ENCODE measurements at places on chromosomes 4 and X.

GRCh38 chr4:84565951-84566350, 17.0 kb upstream of the CDS1 start:
- no peak for DNase-seq

GRCh38 chr4:162791226-162791625, 375.5 kb downstream of the NAF1 start:
- DNase-seq: no peak

DNA sequence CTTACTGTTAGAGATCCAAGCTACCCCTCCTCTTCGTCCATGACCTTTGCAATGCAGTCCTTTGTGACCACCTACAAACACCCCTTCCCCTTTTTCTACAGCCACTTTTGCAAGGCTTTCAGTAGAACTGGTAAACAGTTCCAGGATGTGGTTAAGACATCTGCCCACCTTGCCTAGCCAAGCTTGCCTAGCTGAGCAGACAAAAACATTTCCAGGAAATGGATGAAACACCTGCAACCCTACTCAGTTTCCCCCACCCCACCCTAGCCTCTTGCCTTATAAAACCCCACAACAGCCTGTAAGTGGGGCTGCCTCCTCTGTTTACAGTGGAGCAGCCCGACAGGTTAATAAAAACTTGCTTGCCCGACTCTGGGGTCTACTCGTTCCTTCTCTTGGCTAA, 133.8 kb downstream of the ZC4H2 start:
- no peak for DNase-seq

DNA sequence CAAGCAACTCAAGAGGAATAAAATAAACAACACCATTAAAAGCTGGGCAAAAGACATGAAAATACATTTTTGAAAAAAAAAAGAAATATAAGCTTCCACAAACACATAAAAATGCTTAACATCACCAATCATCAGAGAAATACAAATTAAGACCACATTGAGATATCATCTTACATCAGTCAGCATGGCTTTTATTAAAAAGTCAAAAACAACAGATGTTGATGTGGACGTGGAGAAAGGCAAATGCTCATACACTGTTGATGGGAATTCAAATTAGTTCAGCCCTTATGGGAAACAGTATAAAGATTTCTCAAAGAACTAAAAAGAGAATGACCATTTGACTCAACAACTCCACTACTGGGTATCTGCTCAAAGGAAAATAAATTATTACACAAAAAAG, 59.6 kb downstream of the STK32B start:
- DNase-seq: no peak

DNA sequence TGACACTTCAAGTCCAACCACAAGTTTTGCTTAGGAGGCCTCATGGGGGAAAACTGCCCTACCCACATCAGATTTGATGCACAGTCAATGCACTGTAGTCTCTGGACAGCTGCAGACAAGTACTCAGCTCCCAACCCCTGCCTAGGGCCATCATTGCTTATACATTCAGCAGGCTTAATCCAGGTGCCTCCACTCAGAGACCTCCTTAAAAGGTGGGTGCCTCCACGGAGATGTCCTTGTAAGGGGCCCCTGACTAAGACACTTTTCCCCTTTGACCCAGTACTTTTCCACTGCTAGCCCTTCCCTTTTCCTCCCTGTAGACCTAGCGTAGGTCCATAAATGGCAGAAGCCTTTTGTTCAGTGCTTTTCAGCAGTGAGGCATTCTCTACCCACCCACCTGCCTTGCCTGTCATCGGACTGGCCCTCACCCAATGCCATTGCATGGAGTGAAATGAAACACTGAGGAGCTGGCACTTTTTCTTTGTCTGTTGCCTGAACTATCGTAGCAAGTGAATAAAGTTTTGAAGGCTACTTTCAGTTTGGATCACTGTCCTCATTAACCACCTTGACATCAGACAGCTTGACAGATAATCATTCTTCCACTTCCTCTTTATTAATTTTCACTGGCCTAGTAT, 23.8 kb upstream of the PLK4 start:
- DNase-seq: no peak

DNA sequence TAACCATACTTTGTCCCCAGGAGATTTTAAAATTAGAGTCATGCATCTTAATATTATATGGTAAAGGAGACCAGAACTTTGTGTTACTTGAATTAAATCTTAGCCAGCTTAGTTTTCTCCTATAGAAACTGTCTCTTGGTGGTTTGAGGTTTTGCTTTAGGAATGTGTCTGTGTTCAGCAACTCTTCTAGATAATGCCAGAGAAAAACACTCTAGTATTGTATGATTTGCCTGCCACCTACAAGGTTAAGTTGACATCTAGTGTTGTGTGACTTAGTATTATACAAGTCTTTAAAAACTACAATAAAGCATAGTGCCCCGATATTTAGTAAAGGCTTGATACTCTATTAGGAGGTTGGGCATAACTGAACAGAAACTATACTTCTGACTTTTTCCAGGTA, 2.1 kb downstream of the UGT8 start:
- no peak for DNase-seq
